NCI-H2171 treated with DMSO at 0.1 percent for 48 hours (cell line): ENCODE measurements at places on chromosomes 2 and 18.
A peak's percentile ranks its signal among the peaks of the same experiment; 100 is the strongest.

- no peak for DNase-seq
Measured at GRCh38 chr2:68850524-68850923, 20.7 kb downstream of the BMP10 start.

GRCh38 chr2:133171393-133172004, 396.8 kb downstream of the NCKAP5 start:
- DNase-seq = peak; percentile 38

GRCh38 chr2:238513346-238513745, 86.6 kb downstream of the ASB1 start:
- DNase-seq = no peak

DNA sequence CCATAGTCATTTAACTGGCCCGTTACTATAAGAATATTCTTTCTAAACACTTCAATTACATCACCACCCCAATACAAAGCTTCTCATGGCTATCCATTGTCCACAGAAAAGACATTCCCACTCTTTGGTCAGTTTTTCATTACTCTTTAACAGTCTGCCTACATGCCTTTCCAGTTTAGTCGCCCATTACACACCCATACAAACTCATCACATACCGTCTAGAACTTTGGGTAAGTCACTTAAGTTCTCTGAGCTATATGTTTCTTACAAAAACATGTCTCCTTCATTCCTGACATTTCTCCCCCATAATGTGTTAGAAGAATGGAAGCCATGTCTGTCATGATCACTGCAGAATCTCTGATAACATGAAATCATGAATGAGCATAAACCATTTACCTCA, 108.2 kb upstream of the STK17B start:
- DNase-seq = no peak

DNA sequence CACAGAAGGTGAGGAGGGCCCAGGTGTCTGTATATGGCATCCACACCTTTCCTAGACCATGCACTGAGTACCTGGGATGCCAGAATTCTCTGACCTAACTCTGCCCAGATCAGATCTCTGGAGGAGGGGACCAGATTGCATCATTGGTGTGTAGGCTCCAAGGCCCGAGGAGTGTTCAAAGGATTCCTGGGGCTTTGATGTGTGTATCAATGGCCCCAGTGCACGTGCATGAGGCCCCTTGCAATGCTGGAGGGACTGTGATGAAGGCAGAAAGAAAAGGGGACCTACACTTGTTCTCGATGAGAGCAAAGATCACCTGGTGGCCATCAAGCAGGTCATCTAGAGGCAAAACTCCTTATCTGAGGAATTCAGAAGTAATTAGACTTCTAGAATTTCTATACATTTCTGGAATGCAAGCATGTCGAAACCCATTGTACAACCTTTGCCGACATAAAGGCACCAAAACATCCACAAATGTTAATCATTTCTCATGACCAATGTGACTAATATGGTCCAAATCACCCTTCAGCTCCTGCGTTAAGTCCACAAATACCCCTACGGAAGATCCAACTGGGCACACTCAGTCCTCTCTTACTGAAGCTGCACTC, 123.5 kb downstream of the CHST9 start:
- DNase-seq = no peak

GRCh38 chr2:191977754-191978153, 130.9 kb upstream of the CAVIN2 start:
- no peak for DNase-seq

GRCh38 chr2:53182601-53183000, 585.0 kb upstream of the CHAC2 start:
- peak; percentile 68 for DNase-seq

DNA sequence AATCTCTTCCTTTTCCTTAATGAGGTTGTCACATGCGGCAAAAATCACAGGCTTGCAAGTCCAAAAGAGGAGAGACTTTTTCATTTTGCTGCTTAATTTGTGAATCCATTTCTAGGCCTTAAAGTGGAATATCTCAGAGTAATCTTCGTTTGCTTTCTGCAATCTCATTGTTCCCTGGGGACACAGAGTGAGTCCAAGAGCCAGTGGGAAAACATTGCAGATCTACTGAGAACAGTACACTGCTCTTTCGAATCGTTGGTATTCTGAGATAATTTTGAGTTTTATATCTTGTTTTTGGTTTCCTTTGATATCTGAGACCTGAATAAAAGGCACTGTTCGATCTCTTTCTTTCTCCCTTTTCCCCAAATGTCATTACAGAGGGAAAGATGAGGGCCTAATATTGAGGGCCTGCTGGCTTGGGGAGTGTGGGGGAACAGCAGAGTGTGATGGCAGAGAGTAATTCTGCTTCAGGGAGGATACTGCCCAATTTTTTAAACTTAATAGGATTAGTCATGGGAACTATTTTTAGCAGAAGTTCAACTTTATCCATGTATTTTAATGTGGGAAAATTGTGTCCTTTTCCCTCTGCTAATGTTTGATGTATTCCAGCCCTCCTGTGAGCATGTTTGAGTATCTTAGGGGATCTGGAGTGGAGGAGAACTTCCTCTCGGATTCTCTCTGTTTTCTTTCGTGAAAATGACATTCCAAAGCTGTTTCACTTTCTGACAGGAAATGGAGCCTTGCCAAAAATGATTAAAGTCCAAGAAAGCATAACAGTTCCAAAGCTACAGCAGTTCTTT, 418.2 kb upstream of the ZEB2 start:
- no peak for DNase-seq

GRCh38 chr2:3666613-3666975, 8.6 kb downstream of the ALLC start:
- DNase-seq = no peak

- peak; percentile 90 for DNase-seq
Measured at GRCh38 chr2:219160186-219161017, at the start of gene NHEJ1. TSS of gene NHEJ1 (minus strand) at chr2:219160815. CDS start at chr2:219158362, 2,453 bp downstream.

- no peak for DNase-seq
Measured at GRCh38 chr2:28088970-28089369, 198.4 kb downstream of the BABAM2 start.

GRCh38 chr2:160015746-160016145, 46.7 kb downstream of the PLA2R1 start:
- DNase-seq = no peak

DNA sequence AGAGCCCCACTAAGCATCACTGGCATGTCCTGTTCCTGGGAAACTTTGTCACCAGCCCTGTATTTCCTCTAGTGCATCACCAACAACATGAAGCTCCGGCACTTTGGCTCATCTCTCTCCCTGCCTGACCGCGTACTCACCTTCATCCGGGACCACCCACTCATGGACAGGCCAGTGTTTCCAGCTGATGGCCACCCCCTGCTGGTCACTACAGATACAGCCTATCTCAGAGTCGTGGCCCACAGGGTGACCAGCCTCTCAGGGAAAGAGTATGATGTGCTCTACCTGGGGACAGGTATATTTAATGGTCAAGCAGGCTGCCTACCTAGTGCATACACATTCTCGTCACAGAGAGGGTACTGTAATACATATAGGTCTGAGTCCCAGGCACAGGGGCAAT, 21.0 kb downstream of the SEMA4F start:
- no peak for DNase-seq

GRCh38 chr2:65834062-65834461, 401.7 kb upstream of the SPRED2 start:
- DNase-seq = no peak

- no peak for DNase-seq
Measured at GRCh38 chr18:22847392-22847791, 85.7 kb upstream of the RBBP8 start.

DNA sequence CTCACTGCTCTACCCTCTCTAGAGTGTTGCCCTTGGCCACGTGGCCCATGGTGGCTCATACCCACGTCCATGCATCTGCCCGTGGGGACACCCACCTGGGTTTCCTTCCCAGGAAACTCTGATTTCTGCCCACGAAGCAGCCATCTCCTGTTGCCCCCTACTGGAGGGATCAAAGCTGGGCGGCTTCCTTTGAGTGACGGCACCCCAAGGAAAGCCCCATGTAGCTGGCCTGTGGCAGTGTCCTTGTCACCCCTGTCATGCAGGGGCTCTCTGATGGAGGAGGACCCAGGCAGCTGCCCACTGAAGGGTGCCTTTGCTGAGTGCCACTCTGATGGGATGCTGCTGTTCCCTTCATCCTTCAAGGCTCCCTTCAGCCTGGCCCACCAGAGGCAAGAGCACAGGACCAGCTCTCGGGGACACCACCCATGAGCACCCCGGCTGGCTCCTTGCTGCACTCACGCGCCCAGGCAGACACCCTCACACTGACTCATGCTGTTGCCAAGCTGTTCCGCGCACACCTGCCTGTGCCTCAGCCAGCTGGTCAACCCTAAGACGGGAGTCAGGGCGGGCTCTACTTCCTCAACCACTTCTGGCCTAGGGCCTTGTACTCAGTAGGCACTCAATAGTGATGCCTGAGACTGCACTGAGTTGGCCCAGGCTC, 101.1 kb downstream of the CTIF start:
- no peak for DNase-seq
